Stimulated activated CD4-positive, alpha-beta T cell treated with anti-CD3 and anti-CD28 coated beads, TNF-alpha, amount 100 ng/mL, for 1 hour (primary cell): ENCODE measurements at places on chromosomes 16 and 17.

- peak; percentile 23 for DNase-seq
Measured at GRCh38 chr16:8675183-8676159, 1.1 kb downstream of the ABAT start.

DNA sequence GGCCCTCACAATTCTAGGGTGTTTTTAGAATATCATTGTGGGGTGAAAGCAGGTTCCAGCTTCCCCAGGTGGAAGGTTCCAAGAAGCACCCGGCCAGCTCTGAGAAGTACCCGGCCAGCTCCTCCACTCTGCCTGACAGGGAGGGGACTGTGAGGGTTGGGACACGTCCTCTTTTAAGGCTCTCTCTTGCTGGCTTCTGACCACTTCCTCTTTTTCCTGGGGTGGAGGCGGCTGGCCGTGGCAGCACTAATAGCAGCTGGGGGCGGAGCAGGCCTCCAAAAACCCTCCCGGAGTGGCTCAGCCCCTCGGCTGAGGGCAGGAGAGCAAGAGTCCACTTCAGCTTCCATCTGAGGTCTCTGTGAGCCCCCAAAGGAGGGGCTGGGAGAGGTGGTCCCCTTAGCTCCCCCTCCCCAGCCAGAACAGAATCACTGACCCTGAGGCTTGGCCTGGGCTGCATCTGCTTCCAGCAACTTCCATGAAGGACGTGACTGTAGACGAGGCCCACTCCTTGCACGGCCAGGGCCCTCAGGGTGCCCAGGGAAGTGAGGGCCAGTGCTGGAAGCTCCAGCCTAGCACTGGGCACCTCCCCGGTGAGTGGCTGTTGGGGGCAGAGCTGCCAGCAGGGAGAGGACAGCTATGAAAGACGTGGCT, 26.7 kb upstream of the PLCG2 start:
- no peak for DNase-seq

DNA sequence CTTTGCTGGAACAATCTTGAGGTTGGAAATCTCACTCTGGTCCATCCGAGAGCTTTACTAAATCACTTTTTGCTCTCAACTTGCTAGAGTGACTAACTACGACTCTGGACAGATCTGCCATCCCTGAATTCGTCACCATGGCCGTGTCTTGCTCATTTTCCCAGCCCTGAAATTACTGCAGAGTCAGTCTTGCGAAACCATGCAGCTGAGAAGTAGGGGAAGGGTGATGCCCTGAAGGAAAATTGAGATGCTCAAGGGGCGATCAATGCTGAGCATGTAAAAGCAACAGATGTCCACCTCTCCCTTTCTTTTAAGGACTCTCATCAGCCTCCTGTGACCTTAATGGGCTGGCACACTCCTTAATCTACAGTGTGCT, 18.8 kb downstream of the PCTP start:
- DNase-seq: no peak

- DNase-seq: no peak
Measured at GRCh38 chr16:85563515-85564276, 49.4 kb upstream of the GSE1 start.

DNA sequence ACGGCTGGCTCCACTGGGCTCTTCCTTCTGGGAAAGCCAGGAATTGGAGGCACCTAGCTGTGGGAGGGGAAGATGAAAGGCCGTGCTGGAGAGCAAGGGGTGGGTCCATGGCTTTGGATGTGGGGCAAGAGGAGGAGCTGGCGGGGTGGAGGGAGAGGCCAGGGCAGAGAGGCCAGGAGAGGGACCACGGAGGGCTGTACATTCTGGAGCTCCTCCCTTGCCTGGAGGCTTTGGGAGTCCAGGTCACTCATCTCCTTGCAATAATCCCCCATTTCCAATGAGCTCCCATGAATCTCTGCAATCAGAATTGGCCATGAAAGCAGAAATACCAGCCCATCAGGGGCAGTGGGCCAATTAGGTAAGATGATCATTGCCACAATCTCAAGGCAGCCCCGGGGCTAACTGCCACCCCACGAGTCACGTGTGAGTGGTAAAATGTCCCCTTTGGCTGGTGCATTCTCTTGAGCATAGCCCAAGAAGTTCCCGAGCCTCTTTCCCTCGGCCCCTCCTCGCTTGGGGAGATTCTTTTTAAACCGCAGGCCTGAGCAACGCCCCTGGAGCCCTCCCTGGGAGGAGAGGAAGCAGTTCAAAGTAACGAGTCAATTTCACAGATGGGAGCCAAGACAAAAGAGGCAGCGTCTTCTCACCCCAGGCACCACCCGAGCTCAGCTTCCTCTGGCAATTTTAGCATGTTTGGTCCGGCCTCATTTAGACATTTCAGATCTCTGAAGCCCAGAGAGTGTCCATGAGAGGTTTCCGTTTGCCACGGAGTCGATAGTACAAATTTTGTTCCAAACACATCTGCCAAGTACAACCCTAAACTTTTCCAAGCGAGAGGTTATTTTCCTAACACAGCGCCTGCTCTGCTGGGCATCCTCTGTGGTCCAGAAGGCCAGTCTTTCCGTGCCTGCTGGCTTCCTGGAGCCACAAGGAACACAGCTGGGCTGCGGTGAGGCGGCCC, 13.4 kb downstream of the RTN4RL1 start:
- no peak for DNase-seq

DNA sequence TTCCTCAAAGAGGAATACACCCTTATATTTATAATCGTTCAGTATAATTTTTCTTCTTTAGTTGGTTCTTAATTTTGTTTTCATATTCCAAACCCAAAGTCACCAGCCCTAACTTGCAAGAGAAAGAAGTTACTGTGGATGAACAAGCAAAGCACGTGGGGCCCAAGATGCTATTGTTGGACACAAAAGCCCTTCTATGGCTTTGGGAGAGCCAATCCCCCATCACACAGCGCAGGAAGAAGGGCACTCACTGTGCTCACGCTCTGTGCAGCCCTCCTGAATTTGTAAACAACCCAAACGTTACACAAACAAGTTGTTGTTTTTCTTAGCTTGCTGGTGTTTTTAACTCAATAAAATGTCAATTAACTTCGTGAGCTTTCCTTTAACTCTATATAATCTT, 22.5 kb downstream of the SPPL2C start:
- no peak for DNase-seq

GRCh38 chr17:61485067-61485775, 33.0 kb downstream of the TBX4 start:
- DNase-seq: no peak

DNA sequence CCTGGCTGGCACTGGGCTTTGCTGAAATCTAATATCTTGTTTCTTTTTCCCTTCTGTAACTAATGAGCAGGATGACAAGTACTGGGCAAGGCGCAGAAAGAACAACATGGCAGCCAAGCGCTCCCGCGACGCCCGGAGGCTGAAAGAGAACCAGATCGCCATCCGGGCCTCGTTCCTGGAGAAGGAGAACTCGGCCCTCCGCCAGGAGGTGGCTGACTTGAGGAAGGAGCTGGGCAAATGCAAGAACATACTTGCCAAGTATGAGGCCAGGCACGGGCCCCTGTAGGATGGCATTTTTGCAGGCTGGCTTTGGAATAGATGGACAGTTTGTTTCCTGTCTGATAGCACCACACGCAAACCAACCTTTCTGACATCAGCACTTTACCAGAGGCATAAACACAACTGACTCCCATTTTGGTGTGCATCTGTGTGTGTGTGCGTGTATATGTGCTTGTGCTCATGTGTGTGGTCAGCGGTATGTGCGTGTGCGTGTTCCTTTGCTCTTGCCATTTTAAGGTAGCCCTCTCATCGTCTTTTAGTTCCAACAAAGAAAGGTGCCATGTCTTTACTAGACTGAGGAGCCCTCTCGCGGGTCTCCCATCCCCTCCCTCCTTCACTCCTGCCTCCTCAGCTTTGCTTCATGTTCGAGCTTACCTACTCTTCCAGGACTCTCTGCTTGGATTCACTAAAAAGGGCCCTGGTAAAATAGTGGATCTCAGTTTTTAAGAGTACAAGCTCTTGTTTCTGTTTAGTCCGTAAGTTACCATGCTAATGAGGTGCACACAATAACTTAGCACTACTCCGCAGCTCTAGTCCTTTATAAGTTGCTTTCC, 56.0 kb downstream of the HLF start:
- no peak for DNase-seq

DNA sequence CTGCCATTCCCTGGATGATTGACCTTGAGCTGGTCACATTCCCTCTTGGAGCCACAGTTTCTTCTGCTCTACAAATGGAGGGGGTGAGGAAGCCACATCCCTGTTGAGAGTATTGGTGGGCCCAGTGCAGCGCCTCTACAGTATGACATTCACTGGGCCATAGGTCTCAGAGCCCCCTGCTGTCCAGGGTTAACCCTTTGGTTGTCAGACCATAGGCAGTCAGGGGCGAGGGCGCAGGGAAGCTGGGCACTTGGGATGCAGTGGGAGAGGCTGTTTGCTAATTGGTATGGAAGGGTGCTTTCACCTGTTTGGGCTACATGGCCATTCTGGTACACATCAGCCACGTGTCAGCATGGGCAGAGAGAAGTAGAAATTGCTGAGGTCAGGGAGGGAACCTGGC, 27.3 kb upstream of the WFDC1 start:
- no peak for DNase-seq

DNA sequence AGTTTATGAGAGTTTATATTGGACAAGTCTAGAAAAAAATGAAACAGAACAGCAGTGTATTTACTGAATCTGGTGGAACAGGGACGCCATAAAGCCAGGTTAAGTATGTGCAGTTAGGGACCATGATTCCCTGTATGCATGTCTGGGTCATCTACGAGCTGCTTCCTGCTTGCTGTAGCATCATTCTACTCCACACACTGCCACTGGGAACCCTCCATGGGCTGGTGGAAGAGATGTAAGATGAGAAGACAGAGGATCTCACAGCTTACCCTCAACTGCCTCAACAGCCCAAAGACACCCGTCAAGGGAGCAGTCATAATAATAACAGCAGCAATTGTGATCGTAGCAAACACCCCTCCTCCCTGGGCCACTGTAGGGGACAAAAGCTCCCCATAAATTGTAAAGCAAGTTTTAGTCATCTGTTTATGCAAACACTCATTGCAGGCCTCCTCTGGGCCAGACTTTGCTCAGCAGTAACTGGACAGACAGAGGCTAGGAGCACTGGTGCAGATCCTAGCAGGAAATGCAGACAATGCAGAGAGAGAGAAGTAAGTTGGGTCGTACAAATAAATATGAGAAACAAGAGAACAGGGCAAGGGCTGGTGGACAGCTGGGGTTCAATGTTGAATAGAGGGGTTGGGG, 188.0 kb downstream of the SOX9 start:
- DNase-seq: no peak
